Coronary artery (tissue), 2 donors: ENCODE measurements at places on chromosomes 13 and 19.

- DNase-seq, result no peak
Observed at GRCh38 chr13:113802090-113802531, 43.1 kb downstream of the TMEM255B start.

- DNase-seq, result no peak
Observed at GRCh38 chr19:37361994-37362393, 8.9 kb upstream of the ZNF527 start.

DNA sequence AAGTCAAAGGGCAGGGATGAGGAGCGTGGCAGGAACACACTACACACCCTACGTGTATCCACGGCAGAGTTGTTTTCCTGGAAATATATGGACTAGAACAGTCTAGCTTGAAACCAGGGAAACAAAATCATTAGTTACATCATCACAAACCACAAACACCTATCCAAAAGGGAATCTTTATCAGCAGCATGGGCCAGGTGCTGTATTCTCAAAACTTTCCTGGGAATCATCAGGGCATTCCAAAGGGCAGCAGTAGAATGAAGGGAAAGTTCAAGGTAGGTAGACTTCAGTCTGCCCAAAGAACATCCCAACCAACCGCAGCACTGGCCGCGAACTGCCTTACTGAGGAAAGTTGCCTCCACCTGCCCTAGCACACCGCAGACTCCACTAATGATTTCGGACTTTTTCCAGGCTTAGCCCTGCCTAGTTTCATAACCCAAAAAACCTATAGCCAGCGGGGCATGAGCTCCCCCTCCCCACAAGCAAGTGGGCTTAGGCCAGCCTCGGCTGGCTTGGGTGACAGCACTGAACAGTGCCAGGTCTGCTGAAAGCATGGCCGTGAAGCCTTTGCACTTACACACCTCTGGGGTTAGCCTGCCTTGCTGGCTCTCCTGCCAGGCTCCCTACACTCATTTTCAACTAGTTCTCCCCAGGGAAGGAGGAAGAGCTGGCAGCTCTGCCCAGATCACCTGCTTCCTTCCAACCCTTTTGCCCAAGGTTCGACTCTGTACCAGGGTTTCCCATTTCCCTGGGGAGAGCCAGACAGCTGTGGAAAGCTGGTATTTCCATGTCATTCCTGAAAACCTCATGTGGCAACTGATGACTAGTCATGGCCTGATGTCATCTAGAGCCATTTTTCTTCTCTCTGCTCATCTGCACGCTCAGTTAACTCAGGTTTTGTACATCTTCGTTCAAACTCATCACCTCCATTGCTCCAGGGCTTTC, 77.3 kb upstream of the UBAC2 start:
- DNase-seq, result peak; percentile 61

DNA sequence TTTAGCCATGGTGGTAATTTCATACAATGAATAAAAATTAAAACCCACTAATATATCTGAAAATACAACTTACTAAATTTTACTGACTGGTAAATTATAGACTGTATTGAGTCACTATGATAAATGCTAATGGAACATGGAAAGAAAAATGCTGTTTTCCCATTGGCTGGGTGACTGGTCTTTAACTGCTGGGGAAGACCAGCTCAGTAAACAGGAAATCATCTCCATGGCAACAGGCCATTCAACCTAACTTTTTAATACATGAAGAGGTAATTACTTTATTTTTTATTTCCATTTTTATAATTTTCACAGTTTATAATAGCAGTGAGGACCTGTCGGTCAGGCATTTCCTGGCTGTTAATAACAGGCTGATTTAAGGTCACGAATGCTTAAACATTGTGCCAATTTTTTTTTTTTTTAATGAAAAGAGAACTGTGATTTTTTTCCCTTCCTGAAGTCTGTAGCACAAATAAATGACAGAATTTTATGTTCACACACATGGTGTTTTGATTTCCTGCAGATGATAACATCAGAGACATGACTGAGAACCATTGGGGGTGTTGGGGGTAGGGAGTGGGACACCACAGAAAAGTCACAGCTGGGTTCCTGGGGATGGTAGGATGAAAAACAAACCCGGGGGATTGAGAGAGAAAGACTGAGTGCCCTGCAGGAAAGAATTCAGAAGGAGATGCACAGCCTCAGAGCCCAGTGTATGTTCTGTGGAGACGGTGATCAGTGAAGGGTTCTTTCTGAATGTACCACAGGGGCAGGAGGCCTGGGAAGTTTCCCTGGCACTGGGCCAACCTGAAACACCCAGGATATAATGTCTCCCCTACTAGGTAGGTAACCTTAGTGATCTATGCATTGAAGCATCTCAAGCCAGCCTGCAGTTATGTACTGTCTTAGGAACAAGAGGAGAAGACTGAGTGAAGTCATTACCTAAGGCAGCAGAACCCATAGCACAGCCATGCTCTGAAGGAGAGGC, 297.1 kb downstream of the COG6 start:
- DNase-seq, result no peak

DNA sequence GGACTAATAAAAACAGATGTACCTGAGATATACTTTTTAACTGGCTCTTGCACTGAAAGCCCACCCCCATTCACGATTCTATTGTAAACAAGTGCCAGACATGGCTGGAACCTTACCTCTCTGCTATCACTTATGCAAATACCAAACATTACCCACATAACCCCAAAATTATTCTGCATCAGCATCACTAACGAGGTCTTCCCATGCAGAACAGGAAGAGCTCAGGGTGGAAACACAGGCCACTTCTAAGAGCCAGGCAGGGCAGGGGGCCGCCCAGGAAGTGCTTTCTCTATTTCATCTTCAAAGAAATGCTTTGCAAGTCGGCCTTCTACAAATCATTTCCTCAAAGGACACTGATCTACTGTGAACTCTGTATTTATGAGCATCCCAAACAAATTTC, 7.3 kb downstream of the IRS2 start:
- no peak for DNase-seq

DNA sequence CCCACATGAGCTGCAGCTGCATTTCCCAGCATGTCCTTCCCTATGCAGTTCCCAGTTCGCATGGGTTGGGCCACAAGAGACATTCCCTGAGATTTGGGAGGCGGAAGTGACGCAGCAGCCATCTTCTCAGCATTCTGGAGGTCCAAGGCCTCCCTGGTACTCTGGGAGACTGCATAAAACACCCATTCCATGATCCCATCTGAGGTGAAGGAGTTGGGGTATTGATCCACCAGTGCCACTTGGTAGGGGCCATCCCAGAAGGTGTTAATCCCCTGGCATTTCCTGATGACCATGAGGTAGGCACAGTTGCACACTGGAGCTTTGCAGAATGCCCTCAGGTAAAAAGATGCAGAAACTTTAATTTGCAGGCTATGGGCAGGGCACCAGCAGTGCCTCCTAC, 25.4 kb downstream of the POP4 start:
- DNase-seq, result no peak

DNA sequence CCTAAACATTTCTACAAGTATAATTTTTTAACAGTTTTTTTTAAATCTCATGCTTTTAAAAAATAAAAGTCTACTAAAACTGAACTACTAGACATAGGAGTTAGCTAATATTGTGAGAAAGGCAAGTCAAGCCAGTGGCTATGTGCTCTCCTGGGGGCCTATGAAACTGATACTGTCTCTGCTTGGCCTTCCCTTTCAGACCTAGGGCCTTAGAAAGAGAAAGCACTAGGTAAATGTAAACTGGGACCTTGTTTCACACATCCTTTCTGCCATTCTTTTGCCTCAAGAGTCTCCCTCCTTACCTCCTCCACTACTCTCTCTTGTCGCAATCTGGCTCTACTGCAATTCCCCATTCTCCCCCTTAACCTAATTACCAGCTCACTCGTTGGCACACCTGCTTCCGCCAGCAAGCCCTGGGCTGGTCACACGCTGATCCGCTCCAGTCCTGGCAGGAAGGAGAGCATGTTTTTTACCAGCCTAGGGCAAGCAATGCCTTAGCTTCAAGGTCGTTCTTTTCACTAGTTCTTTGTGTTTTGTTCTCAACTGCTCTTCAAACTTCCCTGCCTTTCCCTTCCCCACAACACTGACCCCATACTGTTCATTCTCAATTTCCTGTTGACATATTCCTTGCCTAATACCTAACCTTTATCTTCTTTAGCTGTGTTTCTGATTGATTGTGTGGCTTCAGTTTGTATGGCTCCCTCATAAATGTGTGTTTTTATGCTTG, 23.1 kb downstream of the TBC1D4 start:
- no peak for DNase-seq

DNA sequence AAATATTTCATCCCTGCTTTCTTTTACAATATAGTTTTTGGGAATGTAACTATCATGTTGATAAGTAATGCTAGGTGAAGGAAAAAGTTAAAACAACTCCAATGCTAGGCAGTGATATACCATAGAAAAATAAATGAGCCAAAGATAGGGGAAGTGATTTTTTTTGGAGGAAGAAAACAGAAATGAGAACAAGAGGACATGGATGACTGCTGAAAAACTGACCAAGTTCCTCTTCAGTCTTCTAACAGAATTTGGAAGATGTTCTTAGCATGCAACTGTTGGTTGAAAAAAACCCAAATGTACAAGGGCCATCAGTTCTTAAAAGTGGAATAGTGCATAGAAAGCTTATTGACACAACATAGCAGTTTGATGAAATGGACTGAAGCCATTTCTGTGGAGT, 262.5 kb upstream of the STARD13 start:
- DNase-seq, result no peak

GRCh38 chr13:65921933-65922332, 1308.2 kb downstream of the PCDH9 start:
- DNase-seq, result no peak

DNA sequence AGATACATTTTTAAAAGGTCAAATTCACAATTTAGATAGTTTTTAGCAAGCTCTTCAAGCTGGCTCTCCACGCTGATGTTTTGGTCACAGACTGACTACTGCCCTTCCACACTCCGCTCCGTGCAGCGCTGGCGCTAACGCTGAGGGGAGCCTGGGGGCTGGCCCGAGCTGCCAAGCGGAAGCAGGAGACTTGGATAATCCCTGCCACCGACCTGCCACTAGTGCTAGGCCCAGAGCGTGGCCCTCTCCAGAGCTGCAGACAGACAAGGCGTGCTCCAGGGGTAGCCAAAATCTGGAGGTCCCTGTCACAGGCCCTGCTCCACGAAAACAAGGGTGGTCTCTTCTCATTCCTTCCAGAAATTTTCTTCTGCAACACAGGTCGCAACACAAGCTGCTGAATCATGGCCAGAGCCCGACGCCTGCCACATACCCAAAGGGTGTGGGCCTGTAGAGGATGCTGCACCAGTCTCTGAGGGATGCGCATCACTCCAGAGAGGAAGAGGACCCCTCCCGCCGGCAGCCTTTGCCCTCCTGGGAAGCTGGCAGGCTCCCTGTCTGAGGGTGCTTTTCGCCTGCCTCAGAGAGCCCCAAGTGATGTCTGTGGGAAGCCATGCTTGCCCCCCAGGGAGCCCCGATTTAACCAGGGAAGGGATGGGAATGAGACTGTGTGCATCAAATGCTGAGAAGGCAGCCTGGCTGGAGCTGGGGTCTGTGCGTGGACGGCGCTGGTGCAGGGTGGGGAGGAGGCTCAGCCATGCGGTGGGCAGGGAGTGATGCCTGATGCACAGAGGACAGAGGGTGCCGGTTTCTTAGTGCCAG, 21.6 kb downstream of the CAPS start:
- no peak for DNase-seq

- peak; percentile 87 for DNase-seq
Observed at GRCh38 chr19:13978351-13979243, 26.3 kb downstream of the DCAF15 start.

DNA sequence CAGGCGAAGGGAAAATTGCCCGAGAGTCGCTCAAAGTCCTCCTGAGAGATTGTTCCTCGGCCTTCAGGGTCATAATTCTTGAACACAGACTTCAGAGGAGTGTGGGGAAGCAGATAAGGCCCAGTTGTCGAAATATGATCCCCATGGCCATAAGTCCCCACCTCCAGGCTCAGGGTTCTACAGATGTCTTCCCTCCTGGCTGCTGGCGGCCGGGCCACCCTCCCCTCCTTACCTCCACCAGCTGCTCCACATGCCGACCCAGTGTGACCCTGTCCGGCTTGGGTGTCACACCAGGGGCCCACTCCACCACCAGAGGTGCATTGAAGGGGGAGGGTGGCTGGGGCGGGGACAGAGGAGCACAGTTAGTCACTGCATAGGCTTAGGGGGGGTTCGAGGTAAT, 10.1 kb downstream of the FAM98C start:
- no peak for DNase-seq

- peak; percentile 98 for DNase-seq
Observed at GRCh38 chr19:13154241-13154778, 4.1 kb downstream of the IER2 start.

- DNase-seq, result no peak
Observed at GRCh38 chr13:45133396-45134118, 13.2 kb downstream of the GTF2F2 start.

DNA sequence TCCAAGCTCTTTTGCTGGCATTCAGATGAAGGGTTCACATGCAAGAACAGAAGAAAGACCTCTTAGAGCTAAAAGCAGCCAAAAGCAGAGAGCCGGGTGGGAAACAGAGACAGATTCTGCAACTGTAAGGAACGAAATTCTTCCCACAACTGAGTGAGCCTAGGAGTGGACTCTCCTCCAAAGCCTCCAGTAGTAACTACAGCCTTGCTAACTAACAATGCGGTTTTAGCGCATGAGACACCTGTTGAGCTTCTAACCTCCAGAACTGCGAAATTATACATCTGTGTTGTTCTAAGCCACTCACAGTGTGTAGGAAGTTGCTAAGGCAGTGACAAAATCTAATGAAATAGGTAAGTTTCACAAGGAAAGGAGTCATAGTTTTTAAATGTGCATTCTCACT, 98.1 kb upstream of the SLITRK1 start:
- DNase-seq, result no peak

GRCh38 chr13:29801102-29801501, 49.3 kb downstream of the UBL3 start:
- no peak for DNase-seq

- no peak for DNase-seq
Observed at GRCh38 chr13:35882722-35883497, 248.3 kb downstream of the DCLK1 start.

GRCh38 chr13:101868585-101869469, 416.4 kb downstream of the ITGBL1 start:
- no peak for DNase-seq

DNA sequence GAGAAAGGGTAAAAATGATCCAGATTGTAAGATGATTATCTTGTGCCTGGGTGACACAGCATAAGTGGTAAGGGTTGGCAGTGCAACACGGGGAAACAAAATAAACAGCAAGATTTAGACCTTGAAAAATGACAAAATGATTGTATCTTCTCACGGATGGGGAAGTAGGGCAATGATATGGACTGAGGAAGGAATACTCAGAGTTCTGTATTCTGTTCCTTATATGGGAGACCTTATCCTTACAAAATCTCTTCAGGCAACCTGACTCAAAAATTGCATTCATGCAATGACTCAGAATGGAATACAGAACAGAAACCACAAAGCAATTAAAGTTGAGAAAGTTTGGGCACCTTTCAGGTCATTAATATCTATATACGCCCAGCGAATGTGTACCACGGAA, 149.0 kb downstream of the HS6ST3 start:
- no peak for DNase-seq

GRCh38 chr13:49472186-49472585, 23.6 kb upstream of the PHF11 start:
- no peak for DNase-seq
